Activated CD4-positive, alpha-beta T cell treated with anti-CD3 and anti-CD28 coated beads, Interleukin-2, amount 10 ng/mL, durations not matched to agents 24 days and 14 days (primary cell): ENCODE measurements at places on chromosomes 12 and 14. TPM values are rescaled to one million over a fixed set of nuclear protein-coding genes. Genes with fewer than 3 reads are reported as not detected.

The PDZRN4 gene
- not detected in 2 replicates for total RNA-seq

The LHX5 gene
- not detected in 2 replicates for total RNA-seq

The ULK1 gene
- 25.3 and 25.7 TPM in 2 replicates for total RNA-seq

The SLC7A8 gene
- not detected in 2 replicates for total RNA-seq

The EIF2S1 gene
- 255 and 268 TPM in 2 replicates for total RNA-seq

The AICDA gene
- not detected in 2 replicates for total RNA-seq

The CEP290 gene
- total RNA-seq, result 17.2 and 17.9 TPM in 2 replicates

The RNF212B gene
- total RNA-seq, result not detected in 2 replicates
